ENCODE measurements at places on chromosomes 2 and 18. TPM values are rescaled to one million over a fixed set of nuclear protein-coding genes. Genes with fewer than 3 reads are reported as not detected.
A peak's percentile ranks its signal among the peaks of the same experiment; 100 is the strongest.

SMPD4 gene
- 70.8 TPM for total RNA-seq

ANO7 gene
- total RNA-seq, result 0.53 TPM

MAP3K19 gene
- total RNA-seq, result not detected

GRCh38 chr2:129056959-129057317, 738.3 kb upstream of the HS6ST1 start:
- H3K4me3 ChIP-seq, result no peak overlapping the region
- no peak for DNase-seq
- H3K27ac ChIP-seq, result no peak overlapping the region
- no peaks in the 10 kb centered on the region for H3K27me3 ChIP-seq
- H3K4me1 ChIP-seq, result no peaks in the 10 kb centered on the region

- H3K36me3 ChIP-seq, result no peaks in the 10 kb centered on the region
- peaks cover 2% of the 10 kb centered on the region for H3K4me1 ChIP-seq
- no peak within 1 kb of the TSS for H3K27ac ChIP-seq
- no peak for DNase-seq
- peaks cover 73% of the 10 kb centered on the region for H3K27me3 ChIP-seq
These were observed at the start of gene SH3BP4 for GRCh38 chr2:234951664-234952269. SH3BP4 (plus strand) TSS chr2:234952017; CDS start chr2:235035003, 82,986 bp downstream.

DNA sequence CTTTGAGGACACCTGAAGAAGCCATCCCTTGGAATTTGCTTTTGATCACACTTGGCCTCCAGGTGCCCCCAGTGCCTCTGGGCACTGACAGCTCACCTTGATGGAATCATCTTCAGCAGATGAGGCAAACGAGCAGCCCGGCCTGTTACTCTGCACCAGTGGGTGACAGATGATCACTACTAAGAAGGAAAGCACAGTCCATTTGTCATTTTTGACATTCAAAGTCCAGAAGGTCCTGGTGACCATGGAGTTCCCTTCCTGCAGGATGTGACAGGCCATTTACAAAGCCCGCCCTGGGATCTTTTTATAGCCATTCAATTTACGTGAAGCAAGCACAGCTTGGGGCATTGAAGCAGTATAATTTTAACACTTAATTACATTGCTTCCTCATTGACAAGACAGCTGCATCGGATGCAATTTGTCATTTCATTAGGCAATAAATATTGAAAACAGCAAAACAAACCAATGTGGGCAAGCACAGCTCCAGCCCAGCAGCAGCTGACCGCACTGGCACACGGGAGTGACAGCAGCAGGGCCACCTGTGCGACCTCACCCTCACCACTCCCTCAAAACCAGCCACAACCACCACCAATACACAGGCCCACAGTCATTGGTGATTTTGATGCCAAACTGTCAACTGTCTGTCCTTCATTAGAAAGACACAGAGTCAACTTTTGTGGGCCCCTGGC, 76.0 kb upstream of the SLC66A3 start:
- H3K27me3 ChIP-seq, result peaks cover 19% of the 10 kb centered on the region
- H3K4me1 ChIP-seq, result no peaks in the 10 kb centered on the region
- peak; percentile 18 for DNase-seq
- no peak overlapping the region for H3K27ac ChIP-seq
- no peak overlapping the region for H3K4me3 ChIP-seq

IL36RN gene
- total RNA-seq, result not detected

GRCh38 chr2:17576802-17577201, 36.3 kb downstream of the VSNL1 start:
- peaks cover 24% of the 10 kb centered on the region for H3K4me1 ChIP-seq
- no peaks in the 10 kb centered on the region for H3K36me3 ChIP-seq
- peaks cover 3% of the 10 kb centered on the region for H3K27me3 ChIP-seq
- no peak overlapping the region for H3K4me3 ChIP-seq
- no peak for DNase-seq

DNA sequence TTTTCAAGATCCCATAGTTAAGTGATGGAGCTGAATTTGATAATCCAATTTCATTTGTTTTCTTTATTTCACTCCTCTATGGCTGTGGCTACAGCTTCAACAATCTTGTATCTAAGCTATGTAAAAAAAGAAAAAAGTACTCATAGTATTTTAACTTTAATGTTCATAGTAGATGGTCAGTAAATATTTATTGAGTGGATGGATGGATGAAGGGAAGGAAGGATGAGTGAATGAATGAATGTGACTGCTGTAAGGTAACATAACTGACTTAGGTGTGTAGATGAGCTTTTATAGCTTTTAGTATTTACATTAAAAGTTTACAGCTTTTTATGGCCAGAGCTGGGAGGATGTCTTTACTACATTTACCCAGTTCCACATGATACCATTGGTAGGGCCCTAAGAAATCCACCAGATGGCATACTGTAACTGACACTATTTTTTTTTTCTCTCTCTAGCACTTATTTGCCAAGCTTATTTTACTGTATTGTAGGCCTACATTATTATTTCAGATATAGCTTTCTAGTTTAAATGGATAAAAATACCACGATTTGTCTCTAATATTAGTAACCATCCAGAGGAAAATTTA, 13.4 kb upstream of the HRH4 start:
- no peaks in the 10 kb centered on the region for H3K27me3 ChIP-seq
- H3K4me3 ChIP-seq, result no peak overlapping the region
- H3K4me1 ChIP-seq, result peaks cover 14% of the 10 kb centered on the region

CHAC2 gene
- 21.9 TPM for total RNA-seq

- no peak overlapping the region for H3K27ac ChIP-seq
- peaks cover 8% of the 10 kb centered on the region for H3K27me3 ChIP-seq
- DNase-seq, result no peak
- H3K4me1 ChIP-seq, result peaks cover 2% of the 10 kb centered on the region
- no peak overlapping the region for H3K4me3 ChIP-seq
- H3K36me3 ChIP-seq, result no peaks in the 10 kb centered on the region
These were observed 99.4 kb upstream of the PKDCC start for GRCh38 chr2:41948397-41948763.

GRCh38 chr18:354471-354870, 86.6 kb upstream of the THOC1 start:
- H3K4me3 ChIP-seq, result no peak overlapping the region
- H3K36me3 ChIP-seq, result no peaks in the 10 kb centered on the region
- DNase-seq, result no peak
- no peaks in the 10 kb centered on the region for H3K4me1 ChIP-seq
- no peak overlapping the region for H3K27ac ChIP-seq

DNA sequence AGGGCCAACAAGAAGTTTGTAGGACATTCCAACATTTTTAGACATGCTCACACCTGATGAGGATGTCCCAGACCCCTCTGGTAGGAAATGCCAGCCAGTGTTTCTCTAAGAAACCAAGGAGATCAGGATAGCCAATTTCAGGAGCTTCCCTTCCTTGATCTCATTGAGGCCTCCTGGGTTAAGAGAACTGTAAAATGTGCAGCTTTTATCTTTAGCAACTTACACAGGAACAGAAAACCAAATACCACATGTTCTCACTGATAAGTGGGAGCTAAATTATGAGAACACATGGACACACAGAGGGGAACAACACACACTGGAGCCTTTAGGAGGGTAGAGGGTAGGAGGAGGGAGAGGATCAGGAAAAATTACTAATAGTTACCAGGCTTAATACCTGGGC, 99.6 kb upstream of the MAP2 start:
- no peaks in the 10 kb centered on the region for H3K36me3 ChIP-seq
- no peak overlapping the region for H3K27ac ChIP-seq
- H3K27me3 ChIP-seq, result no peaks in the 10 kb centered on the region
- H3K4me3 ChIP-seq, result no peak overlapping the region
- no peaks in the 10 kb centered on the region for H3K4me1 ChIP-seq
- no peak for DNase-seq

- peaks cover 30% of the 10 kb centered on the region for H3K4me1 ChIP-seq
- no peak for DNase-seq
- H3K36me3 ChIP-seq, result peaks cover 20% of the 10 kb centered on the region
- no peak overlapping the region for H3K27ac ChIP-seq
These were observed 4.6 kb downstream of the PPP1R7 start for GRCh38 chr2:241154915-241155314.

GRCh38 chr18:32349728-32350395, 120.8 kb downstream of the GAREM1 start:
- H3K4me1 ChIP-seq, result no peaks in the 10 kb centered on the region
- no peaks in the 10 kb centered on the region for H3K36me3 ChIP-seq
- H3K27ac ChIP-seq, result no peak overlapping the region
- no peak for DNase-seq

DNA sequence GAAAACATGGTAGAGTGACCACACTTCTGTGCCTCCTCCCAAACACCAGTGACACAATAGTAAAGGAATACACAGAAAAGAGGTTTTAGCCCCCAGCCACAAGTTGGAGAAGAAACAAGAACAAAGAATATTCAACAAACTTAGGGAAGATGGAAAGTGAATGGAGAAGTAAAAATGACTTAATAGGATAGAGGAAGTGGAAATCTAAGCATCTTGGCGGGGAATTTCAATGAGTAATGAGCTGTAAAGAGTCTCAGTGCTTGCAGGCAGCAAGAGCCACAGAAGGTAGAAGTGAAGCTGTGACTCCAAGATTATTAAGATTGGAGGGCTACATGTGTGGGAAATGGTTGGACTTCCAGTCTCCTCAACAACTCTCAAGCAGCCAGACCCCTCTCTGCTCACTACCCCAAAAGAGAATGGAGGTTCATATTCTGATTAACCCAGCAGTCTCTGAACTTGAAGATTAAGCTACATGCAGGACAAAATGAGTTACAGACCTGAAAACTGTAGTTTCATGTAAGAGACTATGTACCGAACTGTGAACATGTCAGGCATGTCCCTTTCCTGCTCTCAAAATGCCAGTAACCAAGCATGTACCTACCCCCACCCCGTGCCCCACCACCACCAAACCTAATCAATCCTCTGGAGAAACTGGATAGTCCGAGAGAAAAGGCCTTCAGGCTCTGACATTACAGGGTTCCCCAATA, 16.9 kb upstream of the HNRNPLL start:
- peaks cover 28% of the 10 kb centered on the region for H3K4me1 ChIP-seq
- DNase-seq, result no peak
- H3K36me3 ChIP-seq, result peaks cover 1% of the 10 kb centered on the region

DNA sequence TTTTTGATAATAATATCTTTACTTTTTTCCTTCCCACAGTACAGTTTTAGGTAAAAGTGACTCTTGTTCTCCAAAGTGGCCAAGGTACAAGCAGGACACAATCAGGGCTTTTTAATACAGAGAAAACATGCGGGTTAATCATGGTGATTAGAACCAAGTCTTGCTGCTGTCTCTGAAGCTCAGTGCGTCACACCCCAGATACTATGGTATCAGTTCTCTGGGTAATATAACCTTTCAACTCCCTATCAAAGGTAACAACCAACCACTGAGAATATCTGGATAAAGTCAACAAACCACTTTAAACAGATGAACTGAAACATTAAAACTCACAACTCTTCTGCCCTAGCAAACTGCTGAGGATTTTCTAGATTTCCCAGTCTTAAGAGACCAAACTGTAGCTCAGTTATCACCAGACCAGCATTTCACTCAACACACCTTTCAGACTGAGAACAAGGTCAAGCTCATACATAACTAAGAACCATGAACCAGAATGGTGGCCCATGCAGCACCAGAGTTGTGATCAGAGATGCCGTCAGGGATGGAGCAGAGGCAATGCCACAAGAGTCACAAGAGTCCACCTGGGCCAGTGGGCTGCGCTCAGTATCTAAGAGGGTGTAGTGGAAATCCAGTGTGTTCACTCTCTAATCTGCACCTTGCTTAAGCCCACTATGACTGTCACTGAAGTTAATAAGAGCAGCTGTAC, 103.0 kb downstream of the UXS1 start:
- peaks cover 47% of the 10 kb centered on the region for H3K36me3 ChIP-seq
- peaks cover 47% of the 10 kb centered on the region for H3K4me1 ChIP-seq
- no peaks in the 10 kb centered on the region for H3K27me3 ChIP-seq
- H3K27ac ChIP-seq, result peak overlapping the region; percentile 1
- no peak for DNase-seq

DNA sequence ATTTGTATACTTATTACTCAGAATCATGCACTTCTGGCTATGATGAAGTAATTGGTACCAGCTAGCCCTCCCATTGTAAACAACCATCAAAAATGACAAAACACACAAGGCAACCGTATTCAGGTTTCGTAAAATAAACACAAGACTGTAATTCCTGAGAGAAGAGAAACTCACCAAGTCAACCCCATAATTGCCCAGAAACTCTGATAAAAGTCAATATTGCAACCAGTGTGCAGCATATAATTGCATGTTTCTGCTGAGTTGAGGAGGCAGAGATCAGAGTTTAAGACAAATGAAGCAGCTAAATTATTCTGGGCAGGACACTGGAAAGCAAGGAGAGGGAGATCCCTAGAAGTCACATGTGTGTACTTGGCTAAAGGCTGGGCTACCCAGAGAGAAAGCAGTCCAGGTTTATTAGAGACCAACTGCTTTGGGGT, 90.3 kb downstream of the ROCK2 start:
- H3K4me3 ChIP-seq, result no peak overlapping the region
- no peaks in the 10 kb centered on the region for H3K4me1 ChIP-seq
- no peaks in the 10 kb centered on the region for H3K27me3 ChIP-seq
- DNase-seq, result no peak

ARPC2 gene
- total RNA-seq, result 742 TPM

GRCh38 chr2:11118761-11119160, 36.5 kb upstream of the SLC66A3 start:
- H3K36me3 ChIP-seq, result no peaks in the 10 kb centered on the region
- H3K27me3 ChIP-seq, result peaks cover 19% of the 10 kb centered on the region
- H3K27ac ChIP-seq, result no peak overlapping the region
- H3K4me1 ChIP-seq, result peaks cover 2% of the 10 kb centered on the region

DNA sequence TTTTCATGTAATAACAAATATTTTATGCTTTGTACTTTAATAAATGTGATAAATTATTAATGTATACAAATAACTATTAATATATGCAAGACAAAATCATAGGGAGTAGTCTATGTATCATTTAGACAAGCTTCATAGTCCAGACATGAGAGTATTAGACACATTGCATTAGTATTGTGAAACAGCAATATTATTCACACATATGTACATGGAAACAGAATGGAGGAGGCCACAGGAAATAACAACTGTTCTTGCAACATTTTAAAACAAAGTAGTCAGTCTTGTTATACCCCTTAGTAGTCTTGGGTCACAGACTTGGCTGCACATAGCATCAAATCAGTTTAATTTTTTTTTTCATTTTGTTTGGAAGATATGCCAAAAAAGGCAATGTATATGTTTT, 15.8 kb downstream of the DSC1 start:
- H3K4me1 ChIP-seq, result no peaks in the 10 kb centered on the region
- no peak overlapping the region for H3K27ac ChIP-seq
- DNase-seq, result no peak
- no peaks in the 10 kb centered on the region for H3K36me3 ChIP-seq
- no peak overlapping the region for H3K4me3 ChIP-seq
